ENCODE measurements at places on chromosomes 5 and 9.

GRCh38 chr5:124735169-124735858 is 11.1 kb downstream of the ZNF608 start:
- DNase-seq, result peak; percentile 16

DNA sequence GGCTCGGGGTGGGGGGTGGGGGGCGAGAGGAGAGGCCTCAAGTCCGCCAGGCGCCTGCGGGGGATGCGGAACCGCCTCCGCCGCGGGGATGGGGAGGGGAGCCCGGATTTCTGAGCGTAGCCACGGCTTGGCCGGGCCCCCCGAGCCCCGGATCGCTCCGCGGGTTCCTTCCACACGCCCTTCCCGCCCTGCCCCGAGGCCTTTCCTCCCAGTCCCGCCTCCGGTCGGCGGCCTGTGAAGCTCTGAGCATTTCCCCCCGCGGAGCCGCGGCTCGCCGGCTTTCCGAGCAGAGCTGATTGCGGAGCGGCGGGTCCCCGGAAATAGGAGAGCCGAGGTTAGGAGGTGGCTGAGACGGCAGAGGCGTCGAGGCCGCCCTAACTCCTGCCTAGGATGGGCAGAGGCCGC is 6.1 kb downstream of the IRX4 start:
- DNase-seq, result no peak

- no peak for DNase-seq
Measured at GRCh38 chr5:122429545-122430318, 117.7 kb downstream of the SNCAIP start.

- no peak for DNase-seq
Measured at GRCh38 chr5:175866377-175866907, 4.9 kb upstream of the CPLX2 start.

GRCh38 chr5:81948349-81948748 is 23.5 kb upstream of the ATG10 start:
- DNase-seq, result no peak

DNA sequence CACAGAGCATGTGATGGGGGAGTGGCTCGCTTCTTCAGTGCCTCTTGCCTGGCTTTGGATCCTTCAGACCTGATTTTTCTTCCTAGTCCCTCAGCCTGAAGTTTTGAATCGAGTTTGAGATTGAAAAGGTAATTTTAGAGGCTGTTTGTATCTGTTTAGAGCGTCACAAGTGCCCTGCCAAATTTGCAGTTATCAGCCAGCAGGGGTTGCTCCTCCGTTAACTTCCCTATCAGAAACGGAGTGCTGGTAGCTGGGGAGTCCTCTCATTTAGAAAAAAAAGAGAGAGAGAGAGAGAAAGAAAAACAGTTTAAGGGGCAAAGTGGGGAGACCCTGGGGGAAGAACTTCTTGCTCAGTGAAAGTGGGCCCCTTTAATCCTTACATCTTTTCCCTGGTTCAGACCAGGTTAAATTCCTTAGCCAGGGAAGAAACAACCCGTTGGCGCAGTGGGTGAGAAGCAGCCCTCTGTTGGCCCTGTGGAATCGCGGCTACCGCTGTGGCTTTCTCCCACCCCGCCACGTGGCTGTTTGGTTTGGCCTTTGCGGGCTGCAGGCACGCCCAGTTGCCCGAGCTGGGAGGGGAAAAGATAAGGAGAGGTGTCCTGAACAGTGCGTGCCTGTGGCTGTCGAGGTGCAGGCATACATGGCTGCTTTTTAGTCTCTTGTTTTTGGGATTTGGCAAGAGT is 576.7 kb upstream of the ACO1 start:
- no peak for DNase-seq

DNA sequence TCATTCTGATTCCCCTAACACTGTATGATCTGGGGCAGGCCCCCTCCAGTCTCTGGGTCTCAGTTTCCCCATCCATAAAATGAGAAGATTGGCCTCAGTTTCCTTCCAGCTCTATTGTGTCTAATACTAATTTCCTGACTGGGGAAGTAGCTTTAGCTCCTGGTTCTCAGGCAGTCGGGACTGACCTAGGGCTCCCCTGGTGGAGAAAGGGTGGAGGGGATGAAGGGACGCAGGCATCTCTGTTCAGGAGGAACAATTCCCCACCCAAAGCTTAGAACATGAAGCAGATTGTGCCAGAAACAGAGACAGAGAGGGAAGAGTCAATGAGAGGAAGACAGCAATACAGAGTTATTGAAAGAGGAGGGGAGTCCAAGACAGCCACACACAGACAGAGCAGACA is 14.2 kb upstream of the PTGS1 start:
- DNase-seq, result no peak

DNA sequence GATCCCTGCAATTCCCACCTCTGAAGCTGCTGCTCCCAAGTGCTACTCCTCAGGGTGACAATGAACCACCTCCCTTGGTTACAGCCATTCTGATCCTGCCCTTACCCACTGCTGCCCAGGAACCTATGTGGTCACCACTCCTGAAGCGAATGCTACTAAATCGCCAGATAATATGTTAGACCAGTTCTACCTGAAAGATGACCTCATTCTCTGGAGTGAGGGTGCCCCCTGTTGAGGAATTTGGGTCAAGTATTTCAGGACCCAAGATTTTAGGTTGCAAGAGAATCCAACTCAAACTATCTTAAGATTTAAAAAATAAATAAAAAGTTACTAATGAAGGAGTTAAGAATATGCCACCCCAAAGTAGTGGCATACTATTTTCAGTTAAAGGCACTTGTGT is 5.8 kb upstream of the SNAPC3 start:
- DNase-seq, result peak; percentile 18

GRCh38 chr5:175658299-175659145 is 651 bp downstream of the HRH2 start:
- DNase-seq, result no peak

GRCh38 chr5:103441523-103441922 is 121.1 kb downstream of the NUDT12 start:
- no peak for DNase-seq

DNA sequence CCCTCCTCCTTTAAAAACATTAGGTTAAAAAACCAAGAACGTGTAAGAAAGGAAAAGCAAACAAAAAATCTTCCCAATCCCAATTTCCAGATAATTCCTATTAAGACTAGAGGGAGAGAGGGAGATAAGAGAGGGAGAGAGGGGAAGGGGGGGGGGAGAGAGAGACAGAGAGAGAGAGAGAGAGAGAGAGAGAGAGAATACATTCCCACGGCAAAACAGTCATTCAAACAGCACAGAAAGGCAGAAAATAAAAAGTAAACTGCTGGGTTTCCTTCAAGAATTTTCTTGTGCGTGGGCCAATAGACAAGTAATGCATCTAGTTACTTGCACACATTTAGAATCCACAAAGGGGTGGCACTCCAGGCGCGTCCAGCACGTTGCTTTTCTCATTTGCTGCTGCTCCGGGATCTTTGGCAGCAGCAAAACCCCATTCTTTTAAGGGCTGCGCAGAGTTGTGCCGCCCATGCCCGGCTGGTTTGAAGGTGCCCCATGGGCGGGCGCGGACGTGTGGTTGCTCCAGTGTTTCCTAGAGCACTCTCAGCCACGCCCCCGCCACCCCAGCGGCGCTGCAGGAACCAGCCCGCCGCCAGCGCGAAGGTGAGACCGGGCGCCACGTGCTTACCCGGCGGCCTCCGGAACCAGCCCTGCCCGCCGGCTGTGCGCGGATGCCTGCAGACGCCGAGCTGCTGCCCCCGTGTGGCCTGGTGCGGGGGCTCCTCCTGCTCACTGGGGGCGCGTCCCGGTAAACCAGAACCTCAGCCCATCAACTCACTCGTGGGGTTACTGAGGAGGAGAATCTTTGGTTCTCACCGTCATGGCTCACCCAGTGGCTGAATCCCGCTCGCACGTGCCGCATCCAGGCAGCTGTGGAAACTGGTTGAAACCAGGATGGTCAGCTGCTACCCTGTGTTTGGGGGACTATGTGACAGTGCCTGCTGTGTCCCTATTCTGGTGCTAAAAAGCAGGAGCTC is 44.6 kb downstream of the STC2 start:
- DNase-seq, result peak; percentile 73

- DNase-seq, result no peak
Measured at GRCh38 chr5:150758203-150758530, 650 bp downstream of the DCTN4 start.

DNA sequence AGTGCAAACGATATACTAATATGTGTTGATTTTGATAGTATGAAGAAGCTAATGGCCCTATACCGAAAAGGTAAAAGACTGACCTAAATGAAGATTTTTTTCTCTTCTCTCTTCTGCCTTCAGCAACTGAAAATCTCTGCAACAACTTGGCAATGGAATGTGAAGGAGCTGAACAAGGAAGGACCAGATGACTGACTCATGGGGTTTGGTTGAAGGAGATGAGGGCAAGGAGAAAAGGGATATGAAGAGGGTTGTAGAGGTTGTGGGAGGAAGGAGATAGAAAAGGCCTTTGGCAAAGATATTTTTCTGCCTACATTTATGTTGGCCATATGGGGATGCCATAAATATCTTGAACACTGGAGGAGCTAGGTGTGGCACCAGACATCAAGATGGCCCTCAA is 129.7 kb upstream of the CHD1 start:
- DNase-seq, result no peak

- DNase-seq, result no peak
Measured at GRCh38 chr5:88556406-88556805, 287.8 kb upstream of the TMEM161B start.

DNA sequence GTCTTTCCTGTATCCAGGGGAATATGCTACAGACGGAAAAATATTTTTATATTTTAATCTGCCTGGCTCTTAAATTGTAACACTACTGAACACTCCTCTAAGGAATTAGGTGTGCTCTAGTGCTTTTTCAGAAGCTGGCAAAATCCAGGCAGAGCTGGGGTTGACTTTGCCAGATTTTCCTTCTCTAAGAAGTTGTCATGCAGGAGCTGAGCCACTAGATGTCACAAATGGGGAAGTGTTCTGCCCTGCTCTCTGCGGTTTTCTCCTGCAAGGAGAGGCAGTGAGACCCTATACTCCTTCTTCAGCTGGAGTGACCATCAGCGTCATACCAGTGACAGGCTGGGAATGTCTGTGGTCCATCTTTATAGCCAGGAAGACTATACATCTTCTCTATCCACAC is 112.5 kb downstream of the HAPLN1 start:
- DNase-seq, result no peak

DNA sequence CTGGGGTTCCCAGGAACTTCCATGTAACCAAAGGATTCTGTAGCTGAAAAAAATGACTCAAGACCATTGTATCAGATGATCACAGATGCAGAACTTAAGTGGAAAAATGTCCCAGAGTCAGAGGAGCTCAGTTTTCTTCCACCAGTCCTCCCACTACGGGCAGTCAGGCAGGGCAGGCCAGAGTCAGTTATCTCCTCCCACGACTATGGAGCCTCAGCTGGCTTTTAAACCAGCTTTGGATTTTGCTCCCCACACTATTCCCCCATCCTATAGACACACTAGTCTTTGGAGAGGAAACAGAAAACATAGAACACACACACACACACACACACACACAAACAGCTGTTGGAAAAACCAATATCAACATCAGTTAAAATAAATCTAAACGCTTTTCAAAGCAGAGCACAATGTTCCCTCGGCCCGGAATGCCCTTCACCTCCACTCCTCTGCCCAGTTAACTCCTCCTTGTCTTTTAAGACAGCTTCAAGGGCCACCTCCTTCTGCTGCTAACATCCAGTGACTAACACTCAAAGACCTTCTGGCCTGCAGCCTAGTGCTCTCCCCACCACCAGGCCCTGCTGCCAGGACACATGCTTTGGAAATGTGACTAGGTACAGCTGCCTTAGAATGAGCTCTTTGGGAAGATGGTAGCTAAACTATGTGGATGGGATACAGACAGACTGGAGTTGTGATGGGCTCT is 56.8 kb downstream of the NIPAL4 start:
- DNase-seq, result no peak

DNA sequence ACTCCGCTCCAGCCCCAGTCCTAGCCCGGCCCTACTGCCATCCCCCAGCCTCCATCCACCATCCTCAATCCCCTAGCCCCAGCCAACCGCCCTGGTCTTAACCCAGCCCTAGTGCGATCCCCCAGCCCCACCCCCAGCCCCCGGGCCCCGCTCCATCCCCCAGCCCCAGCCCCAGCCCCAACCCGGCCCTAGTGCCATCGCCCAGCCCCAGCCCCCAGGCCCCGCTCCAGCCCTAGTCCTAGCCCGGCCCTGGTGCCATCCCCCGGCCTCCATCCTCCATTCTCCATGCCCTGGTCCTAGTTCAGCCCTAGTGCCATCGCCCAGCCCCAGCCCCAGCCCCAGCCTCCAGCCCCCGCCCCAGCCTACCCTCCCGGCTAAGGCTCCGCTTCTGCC is 398 bp downstream of the TOR1A start:
- no peak for DNase-seq

DNA sequence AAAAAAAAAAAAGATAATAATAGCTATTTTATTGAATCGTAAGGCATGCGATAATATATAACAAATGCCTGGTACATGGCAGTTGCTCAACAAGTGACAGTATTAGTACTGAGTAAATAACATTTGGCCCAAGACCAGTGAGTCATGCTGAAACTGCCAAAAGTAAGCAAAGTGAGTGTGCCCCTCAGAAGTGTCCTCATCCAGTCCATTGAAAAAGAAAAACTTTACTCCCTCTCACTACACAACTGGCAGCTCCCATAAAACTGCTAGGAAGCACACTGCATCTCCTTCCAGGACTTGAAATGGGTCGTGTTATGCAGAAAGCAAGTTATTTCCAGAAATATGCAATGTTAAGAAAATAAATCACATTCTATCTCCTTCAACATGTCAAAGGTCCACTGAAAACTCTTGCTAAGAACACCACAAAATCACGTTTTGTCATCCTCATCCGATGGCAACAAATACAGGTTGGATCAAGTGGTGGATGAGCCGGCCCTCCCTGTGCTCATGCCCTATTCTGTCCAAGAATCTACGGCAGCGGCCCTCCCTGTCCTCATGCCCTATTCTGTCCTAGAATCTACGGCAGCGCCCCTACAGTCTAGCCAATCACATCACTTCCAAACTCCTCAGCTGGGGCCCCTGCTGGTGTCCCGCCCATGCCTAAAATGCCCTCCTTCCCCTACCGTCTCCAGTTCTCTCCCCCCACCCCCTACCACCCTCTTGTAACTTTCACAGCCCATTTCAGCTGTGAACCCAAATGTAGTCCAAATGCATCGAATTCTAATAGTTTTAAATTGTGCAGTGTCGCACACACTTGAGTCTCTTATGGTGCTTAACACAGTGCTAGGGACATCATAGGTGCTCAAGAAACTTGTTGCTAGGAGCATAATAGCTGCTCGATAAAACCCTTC is 12.5 kb downstream of the PTCH1 start:
- DNase-seq, result no peak

GRCh38 chr9:71608825-71609447 is 159.4 kb downstream of the CEMIP2 start:
- no peak for DNase-seq

- no peak for DNase-seq
Measured at GRCh38 chr9:137146527-137146918, 7.6 kb downstream of the GRIN1 start.

Measured in NCI-H1930 (cell line).